NCI-H446 (cell line): ENCODE measurements at places on chromosomes 16 and 17.

GRCh38 chr17:31758646-31759045 is 100.4 kb downstream of the COPRS start:
- no peak for DNase-seq

- no peak for DNase-seq
Observed at GRCh38 chr17:9225305-9226101, 204.2 kb downstream of the NTN1 start.

DNA sequence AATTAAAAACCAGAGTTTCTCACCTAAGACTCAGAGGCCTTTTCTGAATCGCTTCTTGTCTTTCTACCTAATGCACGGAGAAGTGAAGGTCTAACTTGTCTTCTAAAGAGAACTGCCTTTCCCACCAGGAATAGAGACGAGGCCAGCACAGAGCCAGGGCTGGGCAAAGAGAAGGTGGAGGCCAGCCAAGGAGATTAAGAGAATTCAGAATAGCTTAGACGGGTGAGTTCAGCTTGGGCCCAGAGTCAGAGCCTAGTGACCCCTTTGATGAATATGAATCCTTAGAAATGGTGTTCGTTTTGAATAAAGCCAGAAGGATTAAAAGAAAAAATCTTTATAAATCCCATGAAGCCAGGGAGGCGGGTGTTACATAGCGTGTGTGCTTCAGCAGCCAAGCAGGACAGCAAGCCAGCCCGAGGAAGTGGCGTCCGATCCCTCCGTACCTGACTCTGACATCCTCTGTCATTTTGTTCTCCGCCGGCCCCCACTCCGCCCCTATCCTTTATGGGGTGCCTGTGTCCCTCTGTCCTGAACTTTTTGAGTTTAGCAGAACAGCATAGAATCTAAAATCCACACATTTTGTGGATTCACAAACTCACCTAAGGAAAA is 7.4 kb downstream of the GSG1L2 start:
- no peak for DNase-seq

DNA sequence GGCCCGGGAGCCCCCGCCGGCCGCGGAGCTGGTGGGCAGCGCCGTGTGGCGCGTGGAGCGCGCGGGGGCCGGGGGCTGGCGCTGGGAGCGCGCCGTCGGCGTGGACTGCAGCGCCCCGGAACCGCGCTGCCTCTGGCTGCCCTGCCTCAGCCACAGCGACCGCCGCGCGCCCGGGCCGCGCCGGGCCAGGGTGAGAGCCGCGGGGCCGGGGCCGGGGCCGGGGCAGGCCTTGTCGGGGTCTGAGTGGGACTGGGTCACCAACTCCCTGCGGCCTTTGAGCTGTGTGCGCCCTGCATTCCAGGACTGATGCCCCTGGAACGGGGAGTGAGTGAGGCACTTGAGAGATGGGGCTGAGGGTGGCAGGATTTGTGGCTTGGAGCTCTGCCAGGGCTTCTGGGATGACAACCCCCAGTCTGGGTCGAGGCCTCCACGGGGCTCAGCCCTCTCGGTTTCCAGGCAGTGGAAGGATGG is 25.7 kb downstream of the ARHGAP23 start:
- no peak for DNase-seq

GRCh38 chr17:74790161-74791058 is 14.3 kb upstream of the NAT9 start:
- no peak for DNase-seq

DNA sequence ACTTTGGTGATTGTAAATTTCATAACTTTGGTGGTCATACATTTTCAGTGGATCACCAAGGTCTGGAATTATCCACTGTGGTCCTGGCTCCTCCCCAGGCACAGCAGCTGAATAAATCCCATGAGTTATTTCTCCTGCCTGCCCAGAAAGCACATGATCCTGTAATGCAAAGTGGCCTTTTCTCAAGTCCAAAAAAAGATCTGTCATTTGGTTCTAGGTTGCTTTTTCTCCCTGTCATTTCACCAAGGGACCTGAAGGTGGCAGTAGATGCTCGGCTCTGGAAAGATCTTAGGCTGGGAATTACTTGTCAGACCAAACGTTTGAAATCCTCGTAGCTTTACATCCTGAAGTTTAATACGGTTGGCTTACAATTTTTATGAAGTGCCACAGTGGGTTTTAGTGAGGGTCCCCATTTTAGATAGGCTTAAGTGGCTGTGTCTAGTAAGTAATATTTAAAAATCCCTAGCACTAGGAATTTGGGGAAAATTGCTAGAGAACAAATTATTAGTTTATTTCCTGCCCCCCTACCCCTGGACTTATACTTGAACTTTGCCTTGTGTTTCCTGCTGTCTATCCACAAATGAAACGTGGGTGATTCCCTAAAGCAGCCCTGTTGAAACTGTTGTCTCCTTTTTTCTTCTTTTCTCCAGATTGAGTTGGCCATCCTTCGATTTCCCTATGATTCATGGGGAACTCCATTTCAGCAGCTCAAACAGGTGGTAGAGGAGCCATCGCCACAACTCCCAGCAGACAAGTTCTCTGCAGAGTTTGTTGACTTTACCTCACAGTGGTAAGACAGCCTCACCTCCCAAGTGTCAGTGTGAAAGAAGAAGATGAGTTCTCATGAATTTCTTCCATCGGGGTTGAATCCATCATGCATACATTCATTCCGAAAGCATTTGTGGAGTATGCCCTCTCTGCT is 111.7 kb downstream of the MAP2K6 start:
- peak; percentile 64 for DNase-seq

DNA sequence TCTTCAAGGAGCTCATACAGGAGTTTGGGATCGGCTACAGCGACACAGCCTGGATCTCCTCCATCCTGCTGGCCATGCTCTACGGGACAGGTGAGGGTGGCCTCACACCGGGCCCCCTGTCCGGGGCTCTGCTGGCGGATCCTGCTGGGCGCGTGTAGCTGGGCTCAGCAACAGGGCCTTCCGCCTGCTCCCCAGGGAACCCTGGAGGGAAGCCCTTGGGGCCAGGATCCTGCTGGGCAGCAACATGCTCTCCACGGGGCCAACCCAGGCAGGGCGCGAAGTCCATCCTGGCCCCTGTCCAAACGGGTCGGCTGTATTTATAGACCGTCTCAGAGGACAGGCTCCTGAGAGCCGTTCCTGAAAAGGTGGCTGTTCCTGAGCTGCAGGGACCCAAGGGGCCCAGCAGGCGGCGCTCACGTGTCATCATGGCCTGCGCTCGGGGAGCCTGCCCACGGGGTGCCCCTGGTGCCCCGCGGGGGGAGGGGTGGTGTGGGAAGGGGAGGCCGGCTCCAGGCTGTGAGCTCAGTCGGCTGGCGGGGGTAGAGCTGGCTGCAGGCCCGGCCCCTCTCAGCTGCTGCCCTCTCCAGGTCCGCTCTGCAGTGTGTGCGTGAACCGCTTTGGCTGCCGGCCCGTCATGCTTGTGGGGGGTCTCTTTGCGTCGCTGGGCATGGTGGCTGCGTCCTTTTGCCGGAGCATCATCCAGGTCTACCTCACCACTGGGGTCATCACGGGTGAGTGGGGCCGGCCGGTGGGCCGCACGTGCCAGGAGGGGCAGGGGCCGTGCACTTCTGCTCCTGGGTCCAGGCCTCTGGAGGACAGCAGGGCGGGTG is 7.5 kb downstream of the SLC16A3 start:
- DNase-seq = peak; percentile 78

DNA sequence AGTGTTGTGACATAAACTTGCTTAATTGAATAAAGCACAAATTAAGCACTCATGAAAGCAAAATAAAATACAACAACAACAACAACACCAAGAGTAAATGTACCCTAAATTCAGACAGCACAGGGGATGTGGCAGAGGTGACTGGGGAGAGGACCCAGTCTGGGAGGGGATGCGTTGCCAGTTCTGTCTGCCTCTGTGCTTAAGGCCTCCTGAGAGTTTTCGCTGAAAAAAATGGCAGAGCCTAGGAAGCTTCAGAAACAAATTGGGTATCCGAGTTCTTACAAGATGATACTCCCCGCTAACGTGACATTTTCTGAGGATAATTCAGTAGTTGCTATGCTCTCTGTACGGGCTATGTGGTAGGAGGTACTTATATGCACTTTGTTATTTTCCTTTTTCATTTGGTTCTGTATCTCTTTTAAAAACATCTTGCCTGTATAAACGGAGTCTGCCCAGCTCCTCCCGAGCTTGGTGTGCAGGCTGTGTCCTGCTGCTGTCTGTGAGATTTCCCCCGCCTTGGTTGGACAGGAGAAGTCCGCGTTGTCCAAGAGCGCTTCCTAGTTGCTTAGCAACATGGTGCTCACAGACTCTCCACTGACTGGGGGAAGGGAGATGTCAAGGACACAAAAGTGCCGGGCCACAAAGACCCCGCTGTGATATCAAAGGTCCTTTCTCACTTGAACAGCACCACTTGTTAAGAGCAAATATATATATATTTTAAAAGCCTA is 134.2 kb upstream of the CPHXL start:
- no peak for DNase-seq

GRCh38 chr17:65198653-65199382 is 61.6 kb downstream of the RGS9 start:
- DNase-seq = peak; percentile 57

GRCh38 chr16:1279945-1280589 is 24.2 kb downstream of the TPSD1 start:
- DNase-seq = no peak

DNA sequence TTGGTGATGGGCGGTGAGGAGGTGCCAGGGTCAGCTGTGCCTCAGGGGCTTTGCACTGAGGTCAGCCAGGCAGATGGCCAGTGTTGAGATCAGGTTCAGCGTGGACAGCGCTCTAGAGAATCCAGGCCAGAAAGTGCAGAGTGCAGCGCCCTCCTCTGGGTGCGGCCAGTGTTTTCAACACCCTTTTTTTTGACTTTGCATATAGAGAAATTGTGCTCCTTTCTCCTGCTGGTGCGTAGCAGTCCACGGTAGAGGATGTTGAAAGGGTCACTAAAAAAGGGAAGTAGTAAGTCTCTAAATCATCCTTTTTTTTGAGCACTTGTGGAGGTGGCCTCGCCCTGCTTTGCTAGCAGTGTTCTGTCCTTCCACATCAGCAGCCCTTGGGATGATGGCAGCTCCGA is 53.9 kb downstream of the BANP start:
- no peak for DNase-seq

GRCh38 chr16:49940464-49941224 is 84.4 kb upstream of the CNEP1R1 start:
- DNase-seq = no peak

DNA sequence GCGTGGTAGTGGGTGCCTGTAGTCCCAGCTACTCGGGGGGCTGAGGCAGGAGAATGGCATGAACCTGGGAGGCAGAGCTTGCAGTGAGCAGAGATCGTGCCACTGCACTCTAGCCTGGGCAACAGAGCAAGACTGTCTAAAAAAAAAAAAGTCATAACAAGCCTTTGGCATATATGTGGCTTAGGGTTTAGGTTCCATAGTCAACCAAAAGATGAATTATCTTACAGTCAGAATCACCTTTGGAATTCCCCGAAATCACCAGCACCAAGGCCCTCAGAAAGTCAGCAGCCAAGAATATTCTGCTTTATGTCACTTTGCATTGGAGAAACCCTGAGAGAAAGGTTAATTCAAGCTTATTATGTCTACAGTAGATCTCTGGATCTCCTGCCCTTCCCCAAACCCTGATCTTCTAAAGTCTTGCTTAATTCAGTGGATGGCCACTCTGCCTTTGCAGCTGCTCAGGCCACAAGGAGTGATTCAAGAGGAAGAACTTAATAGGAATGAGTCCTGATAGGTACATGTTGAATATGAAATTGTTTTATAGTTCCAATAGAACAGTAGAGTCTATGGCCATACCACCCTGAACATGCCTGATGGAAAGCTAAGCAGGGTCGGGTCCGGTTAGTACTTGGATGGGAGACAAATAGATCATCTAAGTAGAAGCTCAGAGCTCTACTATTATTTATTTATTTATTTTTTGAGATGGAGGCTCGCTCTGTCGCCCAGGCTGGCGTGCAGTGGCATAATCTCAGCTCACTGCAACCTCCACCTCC is 196.0 kb upstream of the CACNG5 start:
- no peak for DNase-seq

- DNase-seq = peak; percentile 33
Observed at GRCh38 chr17:71980171-71980570, 140.6 kb upstream of the SOX9 start.

DNA sequence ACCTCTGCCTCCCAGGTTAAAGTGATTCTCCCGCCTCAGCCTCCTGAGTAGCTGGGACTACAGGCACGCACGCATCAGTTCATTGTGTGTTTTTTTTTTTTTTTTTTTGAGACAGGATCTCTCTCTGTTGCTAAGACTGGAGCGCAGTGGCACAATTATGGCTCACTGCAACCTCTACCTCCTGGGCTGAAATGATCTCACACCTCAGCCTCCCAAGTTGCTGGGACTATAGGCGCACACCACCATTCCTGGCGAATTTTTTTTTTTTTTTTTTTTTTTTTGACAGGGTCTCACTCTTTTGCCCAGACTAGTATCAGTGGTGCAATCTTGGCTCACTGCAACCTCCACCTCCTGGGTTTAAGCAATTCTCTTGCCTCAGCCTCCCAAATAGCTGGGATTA is 17.8 kb upstream of the RAPGEFL1 start:
- DNase-seq = no peak

- no peak for DNase-seq
Observed at GRCh38 chr17:10798332-10798749, 5.6 kb downstream of the TMEM238L start.

GRCh38 chr17:49341356-49341755 is 20.7 kb downstream of the ZNF652 start:
- no peak for DNase-seq

GRCh38 chr16:11224096-11224893 is 31.7 kb downstream of the SOCS1 start:
- no peak for DNase-seq

- no peak for DNase-seq
Observed at GRCh38 chr17:76561332-76561731, 21.5 kb downstream of the PRCD start.

DNA sequence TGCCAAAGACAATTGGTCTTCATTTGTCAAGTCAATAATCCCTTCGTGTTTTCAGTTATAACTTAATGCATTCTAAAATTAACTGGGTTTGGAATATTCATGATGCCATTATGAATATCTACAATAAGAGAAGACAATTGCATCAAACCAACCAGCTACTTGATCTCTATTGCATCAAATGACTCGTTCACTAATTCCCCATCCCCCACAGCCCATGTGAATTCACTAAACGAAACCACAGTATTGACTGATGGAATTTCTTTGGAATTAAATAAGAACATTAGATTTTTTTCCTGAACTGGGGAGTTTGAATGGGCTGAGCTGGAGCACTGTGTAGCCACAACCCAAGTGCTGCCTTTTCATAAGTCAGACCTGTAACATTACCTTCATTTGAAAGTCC is 65.3 kb downstream of the HS3ST3B1 start:
- DNase-seq = no peak
